ENCODE measurements at places on chromosomes 13 and 19. TPM values are rescaled to one million over a fixed set of nuclear protein-coding genes. Genes with fewer than 3 reads are reported as not detected.

DNA sequence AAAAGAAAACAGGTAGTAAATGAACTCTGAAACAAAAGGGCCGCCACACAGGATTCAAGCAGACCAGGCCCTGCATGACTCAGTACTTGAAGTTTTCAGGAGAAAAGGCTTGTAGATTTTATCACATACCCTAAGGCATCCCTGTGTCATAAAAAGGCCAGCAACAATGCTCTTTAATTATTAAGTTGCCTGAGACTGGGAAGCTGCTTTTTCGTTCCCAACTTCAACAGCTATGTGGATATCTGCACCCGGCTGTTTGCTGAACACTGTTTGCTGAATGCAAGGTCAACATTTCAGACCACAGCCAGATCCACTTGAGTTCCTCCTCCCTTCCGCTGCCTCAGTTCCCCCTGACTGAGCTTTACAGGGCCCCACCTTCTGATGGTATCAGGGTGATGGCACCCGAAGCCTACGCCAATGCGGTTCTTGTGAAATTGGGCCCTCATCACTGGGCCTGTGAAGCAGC, 6.1 kb upstream of the ECH1 start:
- peak overlapping the region; percentile 15 for H3K27ac ChIP-seq
- peaks cover 26% of the 10 kb centered on the region for H3K4me1 ChIP-seq
- no peaks in the 10 kb centered on the region for H3K27me3 ChIP-seq
- peaks cover 52% of the 10 kb centered on the region for H3K36me3 ChIP-seq

DNA sequence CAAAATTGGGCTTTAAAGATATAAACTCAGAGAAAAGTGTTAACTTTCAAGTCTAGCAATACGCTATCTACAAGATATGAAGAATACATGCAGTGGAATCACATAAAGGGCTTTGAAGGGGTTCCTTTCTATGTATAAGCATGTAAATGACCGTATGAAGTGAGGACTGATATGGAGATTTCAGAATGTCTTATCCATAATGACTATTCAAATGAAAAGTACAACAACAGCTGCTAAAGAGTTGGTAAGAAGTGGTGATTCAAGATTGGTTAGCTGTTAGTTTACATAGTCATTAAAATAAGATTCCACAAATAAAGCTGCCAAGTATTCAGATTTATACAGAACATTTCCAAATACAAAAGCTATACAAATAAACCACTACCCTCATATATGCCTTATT, 153.4 kb upstream of the STARD13 start:
- no peak overlapping the region for H3K27ac ChIP-seq
- no peak for DNase-seq
- H3K4me1 ChIP-seq, result no peaks in the 10 kb centered on the region
- H3K4me3 ChIP-seq, result no peak overlapping the region

GRCh38 chr19:31301306-31301980, 47.8 kb downstream of the TSHZ3 start:
- no peaks in the 10 kb centered on the region for H3K36me3 ChIP-seq
- H3K4me1 ChIP-seq, result no peaks in the 10 kb centered on the region
- H3K27me3 ChIP-seq, result no peaks in the 10 kb centered on the region
- no peak overlapping the region for H3K4me3 ChIP-seq
- no peak for DNase-seq

DNA sequence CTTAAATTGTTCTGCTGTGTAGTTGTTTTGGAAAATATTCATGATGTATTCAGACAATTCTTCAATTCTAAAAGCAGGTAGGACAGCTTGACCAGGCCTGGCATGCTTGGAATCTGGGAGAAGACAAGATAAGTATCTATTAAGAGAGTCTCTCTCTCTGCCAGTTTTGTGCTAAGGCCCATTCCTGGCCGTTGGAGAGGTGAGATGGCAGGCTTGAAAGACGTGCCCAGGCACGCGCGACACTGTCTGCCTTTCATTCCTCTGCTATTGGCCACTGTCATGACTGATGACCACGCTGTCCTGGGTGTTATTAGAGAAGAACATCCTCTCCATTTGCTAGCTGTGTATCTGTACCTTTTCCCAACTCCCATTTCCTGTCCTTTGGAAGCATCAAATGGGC, 90.3 kb downstream of the LHFPL6 start:
- no peaks in the 10 kb centered on the region for H3K36me3 ChIP-seq
- no peak overlapping the region for H3K27ac ChIP-seq
- peaks cover 5% of the 10 kb centered on the region for H3K27me3 ChIP-seq
- no peak overlapping the region for H3K4me3 ChIP-seq
- DNase-seq, result no peak

DNA sequence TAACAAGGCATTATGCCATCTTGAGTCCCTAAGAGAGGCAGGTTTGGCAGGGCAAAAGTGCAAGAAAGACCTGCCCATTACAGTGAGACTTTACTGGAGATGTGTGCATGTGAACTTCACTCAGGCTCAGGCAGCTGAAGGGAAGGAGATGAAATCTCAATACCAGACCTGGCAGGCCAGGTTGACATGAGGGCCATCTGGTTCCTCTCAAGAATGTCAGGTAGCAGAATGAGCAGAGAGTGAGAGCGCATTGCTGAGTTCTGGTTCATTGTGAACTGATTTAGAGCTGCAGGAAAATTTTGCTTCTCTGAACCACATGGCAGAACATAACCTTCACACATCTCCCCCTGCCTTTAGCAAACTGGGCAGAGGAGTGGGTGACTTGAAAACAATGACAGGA, 406.3 kb downstream of the GPC5 start:
- no peak overlapping the region for H3K4me3 ChIP-seq
- H3K36me3 ChIP-seq, result no peaks in the 10 kb centered on the region
- H3K4me1 ChIP-seq, result no peaks in the 10 kb centered on the region

DNA sequence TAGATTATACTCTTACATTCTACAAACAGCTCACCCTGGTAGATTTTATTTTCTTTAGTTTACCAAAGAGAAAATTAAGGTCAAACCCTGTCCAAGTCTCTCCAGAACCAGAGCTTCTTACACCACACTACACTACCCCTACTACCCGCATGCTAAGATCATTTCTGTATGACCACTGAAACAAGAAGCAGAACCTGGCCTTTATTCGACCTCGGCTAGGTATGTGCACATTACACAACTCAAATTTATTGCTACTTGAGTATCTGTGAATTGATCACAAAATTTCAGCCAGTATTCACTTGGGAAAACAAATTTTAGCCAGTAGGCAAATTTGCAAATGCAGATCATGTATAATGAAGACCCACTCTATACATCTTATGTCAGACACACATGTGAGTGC, 2437.0 kb downstream of the PCDH9 start:
- H3K4me1 ChIP-seq, result no peaks in the 10 kb centered on the region
- H3K27ac ChIP-seq, result no peak overlapping the region
- H3K27me3 ChIP-seq, result no peaks in the 10 kb centered on the region
- no peak for DNase-seq

GRCh38 chr19:35673121-35673804, 6.9 kb downstream of the UPK1A start:
- DNase-seq, result peak; percentile 53
- H3K27me3 ChIP-seq, result peaks cover 5% of the 10 kb centered on the region
- peak overlapping the region; percentile 61 for H3K27ac ChIP-seq
- H3K4me1 ChIP-seq, result 0 out of 2 replicates have a peak, but pooled peaks cover 2% of the 10 kb centered on the region

DNA sequence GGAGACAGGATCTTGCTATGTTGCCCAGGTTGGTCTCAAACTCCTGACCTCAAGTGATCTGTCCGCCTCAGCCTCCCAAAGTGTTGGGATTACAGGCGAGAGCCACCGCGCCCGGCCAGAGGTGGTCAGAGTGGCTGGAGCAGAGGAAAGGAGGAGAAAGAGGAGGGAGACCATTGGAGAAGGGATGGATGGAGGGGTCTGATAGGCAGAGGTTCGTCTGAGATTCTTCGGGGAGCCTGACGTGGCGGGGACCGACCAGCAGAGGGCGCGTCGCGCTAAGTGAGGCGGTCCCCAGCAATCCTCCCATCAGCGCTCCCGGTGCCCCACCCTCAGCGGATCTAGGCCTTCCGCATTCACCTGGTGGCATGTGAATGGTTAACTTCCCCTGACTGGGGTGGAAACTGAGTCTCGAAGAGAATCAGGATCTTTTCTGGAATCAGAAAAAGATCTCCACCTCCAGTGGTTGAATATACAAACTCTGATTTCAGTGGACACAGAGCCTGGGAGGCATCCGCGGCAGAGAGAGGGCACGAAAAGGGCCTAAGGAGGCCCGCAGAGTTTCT, 8.8 kb downstream of the GTPBP3 start:
- peak; percentile 60 for DNase-seq
- H3K27ac ChIP-seq, result peak overlapping the region; percentile 28
- peaks cover 31% of the 10 kb centered on the region for H3K4me1 ChIP-seq
- no peak overlapping the region for H3K4me3 ChIP-seq
- peaks cover 4% of the 10 kb centered on the region for H3K36me3 ChIP-seq

GRCh38 chr13:43584751-43585150, 202.0 kb downstream of the ENOX1 start:
- H3K27ac ChIP-seq, result no peak overlapping the region
- no peaks in the 10 kb centered on the region for H3K27me3 ChIP-seq
- H3K4me1 ChIP-seq, result no peaks in the 10 kb centered on the region
- DNase-seq, result no peak

DNA sequence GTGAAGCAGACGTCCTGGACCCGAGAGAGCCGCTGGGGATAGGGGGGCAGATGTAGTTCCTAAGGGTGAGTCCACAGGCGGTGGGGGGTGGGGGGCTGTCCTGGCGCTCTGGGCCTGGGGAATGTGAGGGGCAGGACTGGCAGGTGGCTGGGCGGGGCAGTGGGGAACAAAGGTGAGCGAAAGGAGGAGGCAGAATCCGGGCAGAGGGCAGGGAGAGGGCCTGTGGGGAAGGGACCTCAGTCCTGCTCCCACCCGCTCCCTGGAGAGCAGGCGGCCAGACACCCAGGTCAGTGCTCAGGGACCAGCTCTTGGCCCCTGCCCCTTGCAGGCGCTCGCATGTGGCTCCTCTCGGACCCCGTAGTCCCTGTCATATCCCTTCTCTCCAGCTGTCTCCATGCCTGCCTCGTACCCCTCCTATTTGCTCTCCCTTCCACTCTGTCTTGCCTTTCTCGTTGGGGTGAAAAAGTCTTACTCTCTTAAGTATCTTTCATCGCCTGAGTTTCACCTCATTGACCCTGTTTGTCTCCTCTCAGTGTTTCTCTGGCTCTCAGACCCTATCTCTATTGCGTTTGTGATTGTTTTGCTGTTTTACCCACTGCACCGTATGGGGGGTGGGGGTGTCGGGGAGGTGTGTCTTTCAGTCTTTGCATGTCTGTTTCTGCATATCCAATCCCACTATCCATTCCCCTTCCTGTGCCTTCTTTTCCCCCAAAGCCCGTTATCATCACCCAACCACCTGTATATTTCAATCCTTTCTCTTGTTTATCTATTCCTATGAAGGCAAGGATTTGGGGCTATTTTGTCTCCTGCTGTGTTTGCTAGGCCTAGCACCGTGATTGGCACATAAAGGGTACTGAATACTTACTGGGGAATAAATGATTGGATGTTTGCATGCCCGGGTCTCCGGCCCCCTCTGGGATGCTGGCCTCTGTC, 5.8 kb downstream of the SPHK2 start:
- no peaks in the 10 kb centered on the region for H3K27me3 ChIP-seq
- DNase-seq, result no peak
- peak overlapping the region; percentile 54 for H3K27ac ChIP-seq
- no peaks in the 10 kb centered on the region for H3K36me3 ChIP-seq

GRCh38 chr19:7326105-7326877, 22.4 kb upstream of the ARHGEF18 start:
- H3K36me3 ChIP-seq, result no peaks in the 10 kb centered on the region
- no peaks in the 10 kb centered on the region for H3K4me1 ChIP-seq
- DNase-seq, result peak; percentile 39
- H3K27me3 ChIP-seq, result no peaks in the 10 kb centered on the region

- H3K4me3 ChIP-seq, result peak overlapping the region; percentile 25
- peak overlapping the region; percentile 45 for H3K27ac ChIP-seq
- peak; percentile 70 for DNase-seq
- H3K27me3 ChIP-seq, result no peaks in the 10 kb centered on the region
Observed at GRCh38 chr19:44677019-44677811, 5.9 kb downstream of the CEACAM19 start.

- H3K4me3 ChIP-seq, result no peak overlapping the region
- no peaks in the 10 kb centered on the region for H3K27me3 ChIP-seq
- peaks cover 20% of the 10 kb centered on the region for H3K4me1 ChIP-seq
- H3K27ac ChIP-seq, result no peak overlapping the region
Observed at GRCh38 chr19:10805758-10806247, 30.2 kb downstream of the TMED1 start.

- no peaks in the 10 kb centered on the region for H3K27me3 ChIP-seq
- H3K36me3 ChIP-seq, result no peaks in the 10 kb centered on the region
Observed at GRCh38 chr19:16336571-16336970, 11.9 kb downstream of the KLF2 start.

GRCh38 chr19:35318679-35319448, 10.1 kb upstream of the CD22 start:
- peak; percentile 93 for DNase-seq
- no peaks in the 10 kb centered on the region for H3K27me3 ChIP-seq
- peak overlapping the region; percentile 48 for H3K27ac ChIP-seq
- H3K36me3 ChIP-seq, result no peaks in the 10 kb centered on the region
- H3K4me3 ChIP-seq, result peak overlapping the region; percentile 45
- H3K4me1 ChIP-seq, result peaks cover 40% of the 10 kb centered on the region

- H3K27ac ChIP-seq, result peak within 1 kb of the TSS; percentile 93
- H3K27me3 ChIP-seq, result no peaks in the 10 kb centered on the region
- peak within 1 kb of the TSS; percentile 99 for H3K4me3 ChIP-seq
- peaks cover 53% of the 10 kb centered on the region for H3K4me1 ChIP-seq
Observed at GRCh38 chr19:17334414-17335409, at the start of gene ANO8. Gene ANO8 (minus strand): TSS chr19:17334855. CDS start chr19:17334670, 185 bp downstream.

DNA sequence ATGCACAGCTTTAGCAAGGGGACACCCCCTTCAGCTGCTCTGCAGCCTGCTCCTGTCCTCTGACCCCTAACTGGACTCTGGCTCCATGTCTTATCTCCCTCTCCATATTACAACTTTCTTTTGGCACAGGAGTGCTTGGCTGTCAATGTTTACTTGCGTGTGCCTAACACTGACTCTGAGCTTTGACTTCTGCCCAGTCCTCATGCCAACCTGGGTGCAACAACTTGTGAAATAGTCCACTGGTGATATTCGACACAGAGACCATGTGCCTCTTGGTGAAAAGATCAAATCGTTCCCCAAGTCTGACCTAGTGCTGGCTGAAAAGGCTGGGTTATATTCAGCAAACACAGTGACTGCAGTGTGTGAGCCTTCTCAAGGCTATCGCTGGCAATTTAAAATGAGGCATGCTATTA, 34.1 kb upstream of the KLF12 start:
- no peak overlapping the region for H3K4me3 ChIP-seq
- no peak for DNase-seq
- no peaks in the 10 kb centered on the region for H3K27me3 ChIP-seq
- H3K36me3 ChIP-seq, result no peaks in the 10 kb centered on the region
- no peak overlapping the region for H3K27ac ChIP-seq

DNA sequence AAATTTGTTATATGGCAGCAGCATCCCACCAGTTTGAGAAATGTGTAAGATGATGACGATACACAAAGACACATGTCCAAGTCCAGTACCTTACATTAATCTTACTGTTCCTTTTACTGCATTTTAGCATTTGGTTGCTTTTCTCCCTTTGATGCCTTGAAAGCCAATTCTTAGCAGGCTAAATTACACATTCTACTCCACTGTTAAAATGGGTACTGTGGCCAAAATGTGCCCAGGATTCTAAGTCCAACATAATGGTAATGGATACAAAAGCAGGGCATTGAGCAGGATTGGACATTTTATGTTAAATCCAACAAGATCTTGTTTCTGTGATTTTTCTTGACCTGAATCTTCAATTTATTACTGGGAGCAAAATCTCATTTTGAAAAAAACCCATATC, 52.8 kb upstream of the RAP2A start:
- no peak overlapping the region for H3K27ac ChIP-seq
- H3K27me3 ChIP-seq, result no peaks in the 10 kb centered on the region
- DNase-seq, result no peak
- H3K36me3 ChIP-seq, result 0 out of 2 replicates have a peak, but pooled peaks cover 4% of the 10 kb centered on the region
- H3K4me1 ChIP-seq, result no peaks in the 10 kb centered on the region

Gene SIGLEC5
- not detected for total RNA-seq

Gene PPFIA3
- 28.1 TPM for total RNA-seq

Gene MCEMP1
- total RNA-seq, result not detected
